Left lobe of liver (tissue), 2 donors: ENCODE measurements at places on chromosomes 2 and 18.

GRCh38 chr2:149931486-149931885, 343.9 kb upstream of the MMADHC start:
- DNase-seq: no peak

DNA sequence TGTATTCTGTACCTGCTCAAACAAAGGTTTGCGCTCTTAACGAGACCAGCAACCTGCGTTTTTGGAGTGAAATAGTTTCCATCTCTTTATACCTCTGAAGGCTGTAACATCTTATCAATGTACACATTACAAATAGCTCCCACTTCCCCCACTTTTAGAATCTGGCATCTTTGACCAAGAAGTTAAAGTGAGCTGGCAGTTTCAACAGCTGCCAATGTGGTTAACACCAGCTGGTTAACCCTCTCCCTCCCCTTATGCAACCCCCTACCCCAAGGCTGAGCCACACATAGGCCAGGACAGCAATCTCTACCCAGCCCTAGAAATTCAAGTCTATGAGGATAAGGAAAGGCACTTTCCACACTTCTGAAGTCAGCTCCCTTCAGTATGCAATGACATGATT, 2.2 kb upstream of the SERTAD2 start:
- DNase-seq: no peak

GRCh38 chr2:110783196-110783873, 51.0 kb downstream of the ACOXL start:
- DNase-seq: no peak

DNA sequence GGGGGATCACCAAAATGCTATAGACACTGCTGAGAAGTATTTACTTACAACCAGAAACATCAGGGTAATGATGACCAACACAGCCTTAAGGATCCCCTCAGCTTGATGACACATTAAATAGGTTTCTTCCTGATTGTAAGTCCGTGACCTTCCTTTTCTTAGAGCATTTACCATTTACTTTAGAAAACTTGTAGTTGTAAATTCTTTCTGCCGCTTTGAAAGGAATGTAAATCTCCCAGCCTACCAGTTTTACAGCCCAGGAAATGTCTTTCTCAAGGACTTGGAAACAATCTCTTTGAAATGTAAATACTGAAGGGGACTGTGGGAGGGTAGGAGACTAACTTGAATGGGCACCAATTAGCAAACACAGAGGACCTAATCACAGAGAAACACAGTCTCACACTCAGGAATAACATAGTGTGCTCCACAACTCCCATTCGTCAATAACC, 278.6 kb downstream of the DSC3 start:
- DNase-seq: no peak

DNA sequence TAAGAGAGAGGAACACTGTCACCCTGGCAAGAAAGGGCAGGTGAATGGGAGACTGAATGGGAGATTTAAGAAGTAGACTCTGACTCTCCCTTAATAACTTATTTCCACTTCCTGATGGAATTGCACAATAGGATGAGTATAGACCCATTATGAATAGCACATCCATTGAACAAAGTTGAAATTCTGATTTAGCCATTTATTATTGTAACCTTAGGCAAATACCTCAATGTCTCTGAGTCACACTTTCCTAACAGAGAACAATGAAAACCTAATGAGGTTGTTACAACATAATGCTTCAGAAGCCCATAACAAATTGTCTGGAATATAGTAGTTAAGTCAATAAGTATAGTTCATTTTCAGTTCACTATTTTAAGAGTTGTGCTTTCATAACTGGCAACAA, 78.9 kb downstream of the NRXN1 start:
- DNase-seq: no peak

GRCh38 chr2:164954954-164955701, at the start of gene SLC38A11:
Gene SLC38A11 (minus strand): TSS chr2:164955525. CDS start chr2:164955247, 278 bp downstream.
- no peak for DNase-seq

- DNase-seq: peak; percentile 27
These were observed 1.0 kb downstream of the TEX51 start for GRCh38 chr2:126899616-126900185.

DNA sequence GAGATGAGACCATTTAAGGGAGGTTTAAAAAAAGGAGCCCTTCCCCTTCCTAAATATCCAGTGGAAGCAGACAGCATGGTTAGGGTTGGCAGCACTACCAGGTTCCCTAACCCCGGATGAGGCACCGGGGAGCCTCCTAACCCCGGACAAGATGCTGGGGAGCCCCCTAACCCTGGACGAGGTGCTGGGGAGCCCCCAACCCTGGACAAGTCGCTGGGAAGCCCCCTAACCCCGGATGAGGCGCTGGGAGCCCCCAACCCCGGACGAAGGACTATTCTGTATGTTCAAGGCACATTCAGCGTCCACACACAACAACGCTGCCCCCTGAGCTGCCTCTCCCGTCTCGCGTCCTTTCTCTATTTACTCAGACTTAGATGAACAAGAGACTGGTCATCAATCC, 51.9 kb downstream of the ANKMY1 start:
- peak; percentile 35 for DNase-seq

- peak; percentile 54 for DNase-seq
These were observed 72.5 kb upstream of the SMAD2 start for GRCh38 chr18:48002933-48003365.

GRCh38 chr2:210655229-210655975, 99.0 kb downstream of the CPS1 start:
- DNase-seq: no peak

DNA sequence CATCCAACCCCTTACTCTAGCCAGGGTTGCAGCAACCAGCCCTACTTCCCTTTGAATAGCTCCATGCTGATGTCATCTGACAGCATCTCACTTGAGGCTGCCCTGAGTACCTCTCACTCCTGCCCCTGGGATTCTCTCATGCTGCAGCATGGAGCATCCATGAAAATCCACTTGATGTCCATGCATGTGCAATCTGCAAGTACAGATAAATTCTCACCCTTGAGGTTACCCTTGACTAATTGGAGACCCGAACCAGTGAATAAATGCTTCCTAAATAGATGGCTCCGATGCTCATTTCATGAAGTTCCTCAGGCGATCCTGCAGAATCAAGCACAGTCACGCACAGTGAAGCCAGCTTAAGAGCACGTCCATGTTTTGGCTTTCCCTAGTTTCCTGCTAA, 298.3 kb downstream of the RBM43 start:
- DNase-seq: no peak

DNA sequence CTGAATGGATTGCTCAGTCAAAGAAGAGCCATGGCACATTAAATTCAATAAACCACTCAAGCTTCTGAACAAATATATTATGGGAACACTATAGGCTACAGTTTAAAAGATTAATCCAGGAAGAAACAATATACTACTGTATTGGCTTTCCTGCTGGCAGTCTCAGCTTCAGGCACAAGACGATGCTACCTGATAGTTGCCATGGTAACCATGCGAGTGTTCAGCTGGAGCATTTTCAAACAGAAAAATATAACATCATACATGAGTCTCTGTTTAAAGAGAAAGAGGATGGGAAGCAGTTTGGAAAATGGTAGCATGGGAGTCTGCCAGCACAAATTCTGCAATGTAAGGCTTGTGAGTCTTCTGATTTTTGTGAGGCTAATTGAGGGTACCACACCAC, 65.9 kb upstream of the CPO start:
- no peak for DNase-seq
